ENCODE measurements at places on chromosomes 2 and 18.

- DNase-seq, result no peak
These were observed 64.4 kb upstream of the NOSTRIN start for GRCh38 chr2:168738062-168738461.

DNA sequence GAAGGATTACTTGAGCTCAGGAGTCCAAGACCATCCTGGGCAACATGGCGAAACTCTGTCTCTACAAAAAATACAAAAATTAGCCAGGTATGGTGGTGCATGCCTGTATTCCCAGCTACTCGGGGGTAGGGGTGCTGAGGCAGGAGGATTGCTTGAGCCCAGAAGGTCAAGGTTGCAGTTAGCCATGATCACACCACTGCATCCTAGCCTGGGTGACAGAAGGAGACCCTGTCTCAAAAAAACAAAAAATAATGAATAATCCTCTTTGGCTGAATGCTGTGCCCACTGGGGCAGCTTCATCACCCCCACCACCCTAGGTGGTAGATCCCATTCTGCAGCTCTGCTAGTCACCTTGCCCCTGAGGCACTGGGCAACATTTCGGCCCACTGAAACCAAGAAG is 109.4 kb downstream of the ZFP36L2 start:
- no peak for DNase-seq

DNA sequence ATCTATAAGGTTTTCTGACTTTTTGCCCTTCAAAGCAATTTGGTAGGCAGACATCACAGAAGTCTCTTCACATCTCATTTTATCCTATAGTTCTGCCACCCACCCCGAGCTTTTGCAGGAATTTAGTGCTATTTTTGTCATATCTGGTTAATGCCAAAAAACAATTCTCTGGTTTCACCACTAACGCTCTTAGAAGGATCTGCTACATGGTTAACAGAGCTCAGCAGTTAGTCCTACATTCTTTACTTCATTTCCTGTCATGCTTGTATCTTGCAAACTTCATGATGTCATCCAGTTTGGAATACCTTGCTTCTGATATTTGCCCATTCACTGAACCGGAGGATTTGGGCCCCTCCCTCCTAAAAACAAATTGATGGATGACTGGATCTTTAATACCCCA is 116.8 kb upstream of the SERPINE2 start:
- DNase-seq, result no peak

- DNase-seq, result no peak
These were observed 36.4 kb downstream of the SLC20A1 start for GRCh38 chr2:112682101-112682500.

GRCh38 chr2:128710729-128711128 is 392.1 kb upstream of the HS6ST1 start:
- no peak for DNase-seq

DNA sequence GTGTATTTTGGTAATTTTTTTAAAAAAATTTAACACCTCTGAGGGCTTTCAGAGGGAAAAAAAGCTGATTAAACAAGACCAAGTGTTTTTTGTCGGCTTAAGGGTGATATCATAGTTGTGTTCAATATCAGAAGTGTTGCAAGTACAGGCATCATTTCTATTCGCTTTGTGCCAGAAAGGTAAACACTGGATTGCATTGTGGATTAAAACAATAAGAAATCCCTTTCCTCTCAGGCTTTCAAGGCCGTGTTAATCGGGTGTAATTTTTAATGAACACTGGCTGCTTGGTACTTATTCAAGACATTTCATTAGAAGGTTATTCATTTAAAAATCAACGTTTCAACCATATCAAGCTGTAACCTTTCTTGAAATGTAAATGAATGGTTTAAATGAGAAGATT is 18.3 kb downstream of the FIGN start:
- DNase-seq, result no peak

DNA sequence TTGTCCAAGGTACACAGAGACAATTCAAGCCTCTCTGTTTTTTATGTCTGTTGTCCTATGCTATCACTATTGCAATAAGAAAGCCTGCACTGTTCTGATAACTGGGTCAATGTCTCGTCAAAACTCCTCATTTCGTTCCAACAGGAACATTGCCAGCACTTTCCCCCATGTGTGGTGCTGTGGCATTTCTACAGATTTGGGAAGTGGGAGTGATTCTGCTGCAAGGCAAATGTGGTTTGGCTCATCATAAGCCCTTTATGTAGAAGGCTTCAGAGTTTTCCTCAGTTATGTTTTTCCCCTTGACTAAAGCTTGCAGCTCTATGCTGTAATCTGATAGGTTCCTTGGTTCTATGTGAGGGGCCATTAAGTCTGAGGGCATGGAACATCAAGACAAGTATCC is 324.1 kb upstream of the TCF4 start:
- DNase-seq, result no peak

DNA sequence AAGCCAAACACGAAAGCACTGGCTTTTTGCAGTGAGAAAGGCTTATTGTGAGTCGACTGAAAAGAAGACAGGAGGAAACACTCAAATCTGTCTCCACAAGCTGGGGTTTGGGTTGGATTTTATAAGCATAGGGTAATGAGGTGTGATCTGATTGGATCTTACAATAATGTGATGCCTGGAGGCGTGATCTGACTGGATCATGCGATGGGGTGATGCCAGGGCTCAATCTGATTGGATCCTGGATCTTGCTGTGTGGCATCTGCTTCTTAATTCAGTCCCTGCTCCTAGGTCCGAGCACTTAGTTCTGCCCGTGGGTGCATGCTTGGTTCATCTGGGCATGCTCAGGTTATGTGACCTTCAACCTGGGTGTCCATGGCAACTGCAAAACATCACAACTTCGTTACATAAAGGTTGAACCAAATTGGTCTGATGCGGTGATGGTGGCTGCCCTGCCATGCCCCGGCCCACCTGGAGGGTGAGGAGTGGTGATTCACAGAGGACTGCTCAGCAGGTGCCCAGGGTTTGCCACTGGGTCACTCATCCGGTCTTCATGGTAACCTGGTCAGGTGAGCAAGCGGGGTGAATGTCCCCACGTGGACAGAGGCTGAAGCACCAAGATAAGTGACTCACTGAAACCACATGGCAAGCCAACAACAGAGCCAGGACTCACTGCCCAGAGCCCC is 111.0 kb downstream of the KCNF1 start:
- no peak for DNase-seq

- no peak for DNase-seq
These were observed 23.7 kb downstream of the ATL2 start for GRCh38 chr2:38353402-38353801.

GRCh38 chr18:46771141-46771540 is 14.3 kb upstream of the ST8SIA5 start:
- no peak for DNase-seq

GRCh38 chr2:26541401-26542193 is 63.7 kb upstream of the OTOF start:
- no peak for DNase-seq

- no peak for DNase-seq
These were observed 3.7 kb upstream of the ACKR3 start for GRCh38 chr2:236565879-236566402.

- peak; percentile 75 for DNase-seq
These were observed 14.5 kb downstream of the CKAP2L start for GRCh38 chr2:112749755-112750559.

- DNase-seq, result no peak
These were observed 8.4 kb upstream of the MEIS1 start for GRCh38 chr2:66426244-66427111.

DNA sequence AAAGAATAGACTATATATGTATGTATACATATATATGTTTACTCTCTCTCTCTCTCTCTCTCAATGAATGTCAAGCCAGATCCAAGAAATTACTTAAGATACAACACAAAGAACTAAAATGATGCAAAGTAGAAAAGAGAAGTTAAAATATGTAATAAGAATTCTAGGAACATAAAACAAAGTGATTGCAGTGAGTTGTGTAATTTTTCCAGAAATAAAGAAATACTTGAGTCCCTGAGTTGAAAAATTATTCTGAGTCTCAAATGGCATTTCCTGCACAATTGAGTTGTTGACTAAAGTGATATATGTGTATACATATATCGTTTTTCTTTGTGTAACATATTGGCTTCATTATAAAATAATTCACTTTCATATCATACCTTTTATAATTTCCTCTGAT is 262.4 kb downstream of the INSIG2 start:
- DNase-seq, result no peak

DNA sequence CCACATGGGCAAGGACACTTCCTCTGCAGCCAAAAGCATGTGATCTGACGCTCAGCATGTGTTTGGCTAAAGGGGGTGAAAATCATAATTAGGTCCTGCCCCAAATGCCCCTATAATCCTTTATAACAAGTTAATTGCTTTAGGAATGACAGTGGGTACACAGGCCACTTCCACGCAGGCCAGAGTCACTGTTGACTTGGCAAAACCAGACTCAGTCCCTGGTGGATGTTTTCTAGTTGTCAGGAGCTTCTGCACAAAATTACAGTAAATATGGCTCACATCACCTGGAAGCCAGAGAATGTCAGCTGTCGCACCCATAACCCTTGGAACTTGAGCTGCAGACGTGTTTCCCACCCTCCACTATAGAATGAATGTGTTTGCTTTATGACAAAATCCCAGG is 13.3 kb upstream of the PXDN start:
- no peak for DNase-seq

DNA sequence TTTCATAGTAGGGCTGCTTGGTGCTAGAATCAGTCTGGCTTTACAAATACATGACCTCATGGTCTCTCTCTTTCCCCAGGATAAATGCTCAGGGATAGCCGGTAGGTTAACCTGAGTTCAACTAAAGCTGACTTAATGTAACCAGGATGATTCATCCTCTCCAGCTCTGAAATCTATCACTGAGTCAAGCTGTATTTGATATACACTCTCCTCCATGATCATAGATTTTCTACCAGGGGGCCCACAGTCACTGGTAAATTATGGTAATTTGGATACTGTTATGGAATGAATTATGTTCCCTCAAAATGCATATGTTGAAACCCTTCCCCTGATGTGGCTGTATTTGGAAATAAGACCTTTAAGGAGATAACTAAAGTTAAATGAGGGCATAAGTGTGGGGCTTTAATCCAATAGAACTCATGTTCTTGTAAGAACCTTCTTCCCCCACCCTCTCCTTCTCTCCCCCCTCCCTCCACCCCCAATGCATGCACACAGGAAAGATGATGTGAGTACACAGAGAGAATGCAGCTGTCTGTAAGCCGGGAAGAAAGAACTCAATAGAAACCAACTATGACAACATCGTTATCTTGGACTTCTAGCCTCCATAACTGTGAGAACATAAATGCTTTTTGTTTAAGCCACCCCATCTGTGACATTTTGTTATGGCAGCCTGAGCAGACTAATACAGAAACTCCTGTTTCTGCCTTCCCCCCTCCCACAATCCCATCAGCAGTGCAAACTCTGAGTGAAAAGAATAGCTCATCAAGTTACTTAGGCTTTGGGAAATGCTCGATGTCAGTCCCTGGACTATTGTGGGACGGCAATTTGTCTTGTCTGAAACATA is 134.9 kb upstream of the KYNU start:
- DNase-seq, result no peak

DNA sequence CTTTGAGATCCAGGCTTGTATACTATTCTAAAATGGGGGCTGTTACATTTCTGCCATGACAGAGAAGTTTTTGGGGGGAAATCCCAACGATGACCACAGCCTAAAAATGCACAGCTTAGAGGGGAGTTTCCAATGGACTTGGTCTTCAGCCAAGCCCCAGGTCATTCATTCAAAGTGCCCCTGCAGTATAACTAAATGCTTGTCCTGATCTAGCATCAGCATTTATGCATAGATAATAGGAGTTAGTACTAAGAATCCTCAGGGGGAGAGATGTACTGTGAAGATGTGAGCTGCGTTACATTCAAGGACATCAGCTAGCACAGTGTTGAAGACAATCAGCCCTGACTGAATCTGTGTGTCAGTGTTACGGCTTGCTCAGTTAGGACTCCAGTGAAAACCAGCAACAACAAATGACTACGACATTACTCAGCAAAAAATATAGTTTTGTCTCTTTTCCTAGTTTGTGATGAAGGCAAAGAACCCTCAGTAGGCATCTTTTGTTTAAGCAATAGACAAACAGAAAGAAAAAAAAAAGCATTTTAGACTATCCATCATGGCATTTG is 160.9 kb downstream of the ZEB2 start:
- no peak for DNase-seq

GRCh38 chr2:69735686-69736085 is 6.2 kb upstream of the ANXA4 start:
- no peak for DNase-seq

GRCh38 chr18:11726556-11726955 is 37.5 kb downstream of the GNAL start:
- DNase-seq, result no peak

DNA sequence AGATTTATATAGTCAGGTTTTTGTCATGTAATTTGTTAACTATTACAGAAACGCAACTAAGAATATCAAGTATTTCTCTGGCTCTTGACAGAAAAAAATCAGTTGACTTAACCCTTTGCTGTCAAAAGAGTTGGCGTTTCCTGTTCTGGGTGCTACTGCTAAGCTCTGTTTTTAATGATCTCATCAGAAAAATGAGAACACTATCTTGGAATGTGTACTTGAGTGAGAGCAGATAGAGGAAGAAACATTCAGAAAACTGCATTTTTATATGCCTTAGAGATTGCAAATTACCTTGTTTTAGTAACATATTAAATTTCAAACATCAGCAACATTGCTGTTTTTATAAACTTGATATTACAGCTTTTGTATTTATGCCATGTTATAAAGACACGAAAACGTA is 297.9 kb downstream of the RDH14 start:
- no peak for DNase-seq

DNA sequence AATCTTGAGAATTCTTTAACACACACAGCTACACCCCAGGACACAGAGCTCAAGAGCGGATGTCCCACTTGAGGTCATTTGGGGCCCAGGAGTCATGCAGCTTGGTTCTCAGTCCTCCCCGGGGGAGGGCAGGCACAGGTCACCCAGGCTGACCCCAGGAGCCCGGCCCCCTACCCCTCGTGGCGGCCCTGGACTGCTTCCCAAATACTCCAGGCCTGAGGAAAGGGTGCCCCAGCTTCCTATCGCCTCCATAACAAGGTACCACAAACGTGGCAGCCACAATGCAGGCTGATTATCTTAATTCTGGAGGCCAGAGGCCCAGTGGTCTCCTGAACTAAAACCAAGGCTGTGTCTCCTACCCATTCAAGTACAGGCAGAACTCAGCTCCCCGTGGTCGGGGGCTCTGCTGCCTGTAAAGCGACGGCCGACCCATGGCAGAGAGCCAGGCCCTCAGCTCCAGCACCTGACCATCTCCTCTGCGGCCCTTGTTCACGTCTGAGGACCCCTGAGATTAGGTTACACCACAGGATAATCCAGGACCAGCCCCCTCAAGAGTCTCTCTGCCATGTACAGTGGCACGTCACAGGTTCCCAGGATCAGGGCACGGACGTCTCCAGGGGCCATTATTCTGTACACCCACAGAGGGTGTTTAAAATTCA is 10.5 kb downstream of the SLC66A2 start:
- no peak for DNase-seq

DNA sequence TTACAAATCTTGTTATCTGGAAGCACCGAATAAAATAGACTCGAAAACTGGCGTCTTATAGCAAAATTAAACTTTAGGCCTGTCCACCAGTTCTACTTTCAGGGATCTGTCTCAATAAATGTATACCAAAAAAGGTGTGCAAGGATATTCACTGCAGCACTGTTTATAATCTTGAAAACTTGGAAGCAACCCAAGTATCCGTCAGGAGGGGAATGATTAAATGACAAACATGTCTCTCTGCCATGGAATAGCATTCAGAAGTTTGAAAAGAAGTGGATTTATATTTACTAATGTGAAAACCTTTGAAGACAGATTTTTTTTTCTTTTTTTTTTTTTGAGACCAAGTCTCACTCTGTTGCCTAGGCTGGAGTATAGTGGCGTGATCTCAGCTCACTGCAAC is 32.3 kb upstream of the SATB2 start:
- DNase-seq, result no peak

GRCh38 chr18:31710826-31711225 is 26.4 kb upstream of the B4GALT6 start:
- no peak for DNase-seq
